ENCODE measurements at places on chromosomes 5 and 9.

- DNase-seq, result no peak
Measured at GRCh38 chr5:159071382-159071781, 28.3 kb downstream of the EBF1 start.

- DNase-seq, result no peak
Measured at GRCh38 chr5:58455480-58455879, 4.4 kb downstream of the PLK2 start.

DNA sequence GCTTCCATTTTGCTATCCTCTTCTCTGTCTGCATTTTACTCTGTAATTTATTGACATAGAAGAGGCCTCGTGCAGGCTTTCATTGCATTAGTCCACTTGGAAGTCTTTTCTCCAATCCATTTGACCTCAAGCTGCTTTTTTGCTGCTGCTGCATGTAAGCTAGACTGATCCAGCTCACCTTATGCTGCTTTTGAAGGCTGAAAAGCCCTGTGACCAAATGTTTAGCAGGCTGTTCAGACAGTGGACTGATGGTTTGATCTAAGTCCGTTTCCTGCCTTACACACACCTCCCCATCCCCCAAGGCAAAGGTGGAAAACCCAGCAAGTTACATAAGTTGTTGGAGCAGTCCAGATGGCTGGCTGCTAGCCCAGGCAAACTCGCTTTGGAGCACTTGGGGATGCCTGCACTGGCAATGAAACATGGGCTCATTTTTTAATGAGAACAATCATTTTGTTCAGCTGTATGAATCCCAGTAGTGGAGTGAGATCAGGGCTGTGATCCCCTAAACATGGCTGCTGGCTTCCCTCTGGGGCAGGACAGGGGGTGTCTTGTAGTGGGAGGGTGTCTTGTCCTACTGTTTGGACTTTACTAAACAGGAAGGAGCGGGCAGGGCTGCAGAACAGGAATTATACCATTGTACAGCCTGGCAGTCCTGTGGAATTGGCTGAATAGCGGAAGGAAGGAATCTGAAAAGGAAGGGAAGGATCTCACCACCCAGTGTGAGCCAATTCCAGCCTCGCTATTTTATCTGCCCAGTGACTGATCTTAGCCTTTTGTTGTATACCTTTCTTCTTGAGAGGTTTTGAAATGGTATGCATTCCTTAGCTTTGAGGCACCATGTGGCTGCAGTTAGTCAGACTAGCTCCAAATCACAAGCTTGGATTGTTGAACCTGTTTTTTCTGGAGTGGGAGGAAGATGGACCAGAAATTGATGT is 212.0 kb downstream of the ARHGAP26 start:
- peak; percentile 74 for DNase-seq

DNA sequence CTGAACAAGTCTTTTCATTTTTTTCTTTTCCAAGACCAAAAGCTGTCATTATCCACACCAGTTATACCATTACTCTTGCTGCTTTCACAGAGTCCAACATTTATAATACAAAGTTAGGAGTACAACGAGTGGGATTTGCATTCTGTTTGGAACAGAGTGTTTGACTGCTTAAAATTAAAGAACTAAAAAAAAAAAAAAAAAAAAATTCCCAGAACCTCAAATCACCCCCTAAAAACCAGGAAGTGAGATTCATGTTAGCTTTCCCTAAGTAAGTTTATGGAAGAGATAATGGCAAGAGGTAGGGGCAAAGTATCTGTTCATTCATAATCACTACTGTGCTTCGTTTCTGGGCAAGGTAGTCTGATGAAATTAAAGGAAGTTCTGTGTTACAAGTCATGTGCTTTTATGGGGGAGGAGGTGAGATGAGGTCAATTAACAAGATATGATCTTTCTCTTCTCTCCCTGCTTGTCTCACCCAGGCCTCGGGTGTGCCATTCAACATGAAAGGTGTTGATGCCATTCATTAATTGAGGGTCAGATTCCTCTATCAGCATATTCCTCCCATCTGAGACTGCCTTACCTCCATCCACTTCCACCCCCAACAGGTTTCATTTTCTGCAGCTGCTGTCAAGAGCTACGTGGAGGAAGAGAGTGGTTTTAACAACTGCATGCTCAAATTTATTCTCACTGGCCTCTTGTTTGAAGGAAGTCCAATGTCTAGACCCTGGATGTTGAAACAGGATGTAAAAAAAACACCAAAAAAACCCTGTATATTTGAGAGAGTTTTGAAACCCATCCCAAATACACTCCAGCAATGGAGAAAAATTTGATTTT is 58.1 kb downstream of the MARCHF3 start:
- no peak for DNase-seq

DNA sequence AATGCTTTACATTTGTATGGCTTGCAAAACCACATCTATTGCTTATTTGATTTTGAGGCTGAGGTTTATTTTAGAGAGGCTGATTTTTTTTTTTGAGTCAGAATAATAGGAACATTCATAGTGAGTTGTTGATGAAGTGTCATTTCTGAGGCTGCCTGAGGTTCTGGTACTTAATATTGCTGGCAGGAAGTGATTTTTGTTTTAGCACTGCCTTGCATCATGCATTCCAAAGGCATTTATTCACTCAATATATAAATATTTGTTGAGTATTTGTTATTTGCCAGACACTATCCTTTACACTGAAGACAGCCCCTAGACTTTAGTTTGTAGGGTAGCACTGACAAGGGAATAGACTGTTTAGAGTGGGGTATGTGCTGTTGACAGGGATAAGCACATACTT is 2.7 kb downstream of the RNF20 start:
- no peak for DNase-seq

DNA sequence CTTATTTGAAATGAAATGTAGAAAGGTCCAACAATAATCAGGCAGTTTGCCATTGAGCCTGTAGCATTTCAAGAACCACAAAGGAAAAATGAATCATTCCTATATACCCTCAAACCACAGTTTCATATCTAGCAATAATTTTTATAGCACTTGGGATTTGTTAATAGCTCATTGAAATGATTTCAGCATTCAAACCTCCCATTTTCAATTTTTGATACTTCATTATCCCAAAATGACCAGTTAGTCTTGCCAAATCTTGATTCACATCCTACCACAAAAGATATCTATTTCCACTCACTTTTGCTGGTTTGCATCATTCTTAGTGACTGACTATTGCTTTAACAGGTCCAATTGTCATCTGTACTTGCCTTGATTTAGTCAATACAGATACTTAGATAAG is 790.1 kb downstream of the TLE1 start:
- no peak for DNase-seq

- DNase-seq, result no peak
Measured at GRCh38 chr9:23551929-23552707, 273.9 kb downstream of the ELAVL2 start.

GRCh38 chr5:169694091-169694625 is 57.1 kb downstream of the DOCK2 start:
- no peak for DNase-seq

GRCh38 chr5:176530983-176531901 is 6.0 kb downstream of the RNF44 start:
- DNase-seq, result no peak

- DNase-seq, result no peak
Measured at GRCh38 chr9:97506306-97506705, 4.8 kb downstream of the TMOD1 start.

GRCh38 chr5:163565931-163566608 is 60.7 kb downstream of the MAT2B start:
- DNase-seq, result no peak

Data from uterus (tissue), 4 donors.